ENCODE measurements at places on chromosomes 2 and 18.

DNA sequence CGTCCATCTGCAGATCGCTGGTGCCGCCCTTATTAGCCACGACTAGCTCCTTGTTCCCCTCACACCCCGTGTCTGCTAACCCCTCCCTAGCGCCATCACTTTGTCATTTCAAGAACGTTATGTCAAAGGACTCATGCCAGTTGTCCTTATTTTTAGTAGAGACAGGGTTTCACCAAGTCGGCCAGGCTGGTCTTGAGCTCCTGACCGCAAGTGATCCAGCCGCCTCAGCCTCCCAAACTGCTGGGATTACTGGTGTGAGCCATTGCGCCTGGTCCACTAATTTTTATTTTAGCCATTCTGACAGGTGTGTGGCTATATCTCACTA lies 138.9 kb upstream of the HDAC4 start:
- no peak for DNase-seq

DNA sequence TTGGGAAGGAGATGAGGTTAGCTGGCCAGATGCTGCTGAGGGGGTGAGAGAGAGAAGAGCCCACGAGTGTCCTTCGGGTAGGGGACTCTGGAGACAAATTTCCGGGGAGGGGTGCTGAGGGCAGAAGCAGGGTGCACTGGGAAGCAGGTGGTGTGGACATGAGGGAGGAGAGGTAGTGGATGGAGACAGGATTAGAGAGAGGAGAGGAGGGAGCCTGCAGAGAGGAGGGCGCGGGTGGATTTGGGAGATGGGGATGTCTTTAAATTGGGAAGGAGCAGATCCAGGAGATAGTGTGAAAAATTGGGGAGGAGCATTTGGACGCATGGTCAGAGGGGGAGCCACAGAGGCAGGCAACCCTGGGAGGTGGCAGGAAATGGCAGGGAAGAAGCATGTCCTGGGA lies 154.7 kb downstream of the DYSF start:
- no peak for DNase-seq

DNA sequence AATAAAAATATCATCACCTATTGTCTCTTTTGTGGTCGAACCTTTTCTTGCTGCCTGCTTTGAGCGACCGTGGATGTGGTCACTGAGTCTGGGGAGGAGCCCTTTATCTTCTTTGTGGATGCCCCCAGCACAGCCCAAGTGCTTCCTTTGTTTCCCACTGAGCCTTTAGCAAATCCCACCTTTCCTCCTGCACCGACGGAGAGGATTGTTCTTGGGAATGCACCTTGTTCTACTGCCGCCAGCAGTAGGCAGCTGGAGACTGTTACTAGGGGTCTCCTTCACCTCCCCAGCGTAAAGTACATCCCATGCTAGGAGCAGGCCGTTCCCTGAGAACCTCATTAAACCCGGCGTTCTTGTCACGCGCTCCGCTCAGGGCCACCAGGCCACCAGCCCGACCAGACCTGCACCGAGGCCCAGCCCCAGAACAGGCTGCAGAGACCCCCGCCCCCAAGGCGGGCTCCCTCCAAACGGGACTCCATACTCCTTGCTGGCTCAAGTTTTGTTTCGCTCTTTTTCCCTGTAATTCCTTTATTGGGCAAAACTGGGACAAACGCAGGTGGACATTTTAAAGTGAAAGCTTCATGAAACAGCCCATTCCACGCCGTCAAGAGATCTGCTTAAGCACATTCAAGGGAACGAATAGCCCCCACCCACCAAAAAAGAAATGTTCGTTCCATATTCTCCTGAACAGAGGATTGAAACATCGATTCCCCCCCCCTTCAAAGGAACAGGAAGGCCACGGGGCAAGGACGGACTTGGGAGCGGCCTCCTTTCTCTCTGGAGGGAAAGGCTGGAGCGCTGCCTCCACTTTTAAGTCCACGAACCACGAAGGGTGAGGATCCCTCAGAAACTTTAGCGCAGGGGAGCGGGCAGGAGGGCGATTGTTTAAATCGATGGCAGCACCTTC lies 1.1 kb upstream of the MAT2A start:
- peak; percentile 41 for DNase-seq

GRCh38 chr2:109335631-109336176 lies 206.7 kb downstream of the SH3RF3 start:
- DNase-seq, result no peak

DNA sequence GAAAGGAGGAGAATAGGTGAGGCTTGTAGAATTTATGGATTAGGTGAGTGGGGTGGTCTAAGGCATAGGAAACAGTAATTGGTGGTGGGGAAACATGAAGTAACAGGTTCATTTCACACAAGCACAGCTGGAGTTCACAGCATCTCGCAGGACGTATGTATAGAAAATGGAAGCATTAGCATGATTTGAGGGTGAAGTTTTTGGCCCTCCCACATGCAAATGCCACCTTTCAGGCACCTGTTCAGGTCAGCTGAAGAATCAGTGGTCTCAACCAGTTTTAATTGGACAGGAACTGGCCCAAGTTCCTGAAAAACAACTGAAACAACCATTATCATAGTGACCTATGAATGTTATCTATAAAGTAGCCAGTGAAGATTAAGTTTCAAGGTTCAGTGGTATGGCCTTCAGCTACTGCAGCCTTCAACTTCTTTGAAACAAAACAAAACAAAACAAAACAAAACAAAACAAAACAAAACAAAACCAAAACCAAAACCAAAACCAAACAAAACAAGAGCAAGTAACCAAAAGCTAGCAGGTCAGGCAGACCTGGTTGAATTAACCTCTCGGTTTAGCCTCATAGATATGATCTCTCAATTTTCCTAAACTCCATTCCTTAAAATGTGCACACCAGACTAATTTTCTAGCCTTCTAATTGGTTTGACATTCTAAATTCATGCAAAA lies 102.1 kb upstream of the SPHKAP start:
- no peak for DNase-seq

DNA sequence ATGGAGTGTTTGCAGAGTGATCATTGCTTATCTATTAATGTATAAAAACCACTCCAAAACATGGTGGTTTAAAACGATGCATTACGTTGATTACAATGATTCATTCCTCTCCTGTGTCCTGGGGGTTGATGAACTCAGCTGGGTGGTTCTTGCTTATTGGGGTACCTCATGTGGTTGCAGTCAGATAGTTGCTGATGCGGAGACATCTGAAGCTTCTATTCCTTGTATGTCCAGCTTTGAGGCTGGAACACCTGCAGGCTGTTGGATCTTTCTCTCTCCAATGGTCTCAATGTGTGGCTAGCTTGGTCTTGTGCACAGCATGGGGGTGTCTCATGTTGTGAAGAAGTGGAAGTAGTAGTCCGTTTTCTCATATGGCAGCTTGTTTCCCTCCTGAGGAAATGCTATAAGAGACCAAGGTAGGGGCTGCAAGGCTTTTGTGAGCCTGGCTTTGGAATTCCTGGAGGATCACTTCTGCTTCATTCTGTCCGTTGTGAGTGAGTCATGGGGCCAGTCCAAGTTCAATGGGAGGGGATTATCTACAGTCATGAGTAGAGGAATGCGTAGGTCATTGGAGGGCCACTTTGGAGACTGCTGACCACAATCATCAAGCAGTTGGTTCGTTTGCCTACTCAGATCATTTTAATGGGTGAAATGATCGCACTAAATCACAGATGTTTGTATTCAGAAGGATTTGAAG lies 601.0 kb downstream of the SLC4A3 start:
- DNase-seq, result no peak
